ENCODE measurements at places on chromosomes 6 and 20. TPM values are rescaled to one million over a fixed set of nuclear protein-coding genes. Genes with fewer than 3 reads are reported as not detected.

KHDC1L gene
- polyA plus RNA-seq: 0.16 TPM

TTLL9 gene
- 0.32 TPM for polyA plus RNA-seq

DNA sequence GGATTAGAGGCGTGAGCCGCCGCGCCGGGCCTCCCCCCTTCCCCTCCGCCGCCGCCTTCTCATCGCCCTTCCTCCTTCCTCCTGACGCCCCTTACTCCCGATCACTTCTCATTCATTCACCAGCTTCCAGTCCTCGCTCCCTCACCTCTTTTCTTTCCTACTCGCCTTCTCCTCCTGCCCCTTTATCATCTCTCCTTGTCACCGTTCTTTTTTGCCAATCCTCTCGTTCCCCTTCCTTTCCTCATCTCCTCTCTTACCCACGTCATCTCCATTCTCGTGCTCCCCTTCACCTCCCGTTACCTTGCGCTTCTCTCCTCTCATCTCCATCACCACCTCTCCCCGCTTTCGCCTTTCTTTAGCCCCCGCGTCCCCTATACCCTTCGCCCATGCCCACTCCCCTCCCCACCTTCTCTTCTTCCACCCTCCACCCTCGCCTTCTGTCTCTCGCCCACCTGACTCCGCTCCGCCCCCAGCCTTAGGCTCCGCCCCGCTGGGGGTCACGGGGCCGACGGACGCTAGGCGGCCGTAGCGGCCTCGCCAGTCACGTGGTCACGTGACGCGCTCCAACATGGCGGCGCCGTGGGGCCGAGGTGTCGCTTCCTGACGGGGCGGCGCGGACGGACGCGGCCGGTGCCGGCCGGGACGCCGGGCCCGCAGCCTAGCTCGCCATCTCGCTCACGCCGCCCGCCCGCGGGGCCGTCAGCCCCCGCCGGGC is at the start of gene ARFGEF2:
ARFGEF2 (plus strand) TSS at position 544 of the 715 bp plus-strand sequence. CDS start 179 bp downstream, outside the sequence.
- peak; percentile 99 for DNase-seq

- DNase-seq: no peak
Observed at GRCh38 chr20:50392138-50392866, 117.9 kb upstream of the PTPN1 start.

DNA sequence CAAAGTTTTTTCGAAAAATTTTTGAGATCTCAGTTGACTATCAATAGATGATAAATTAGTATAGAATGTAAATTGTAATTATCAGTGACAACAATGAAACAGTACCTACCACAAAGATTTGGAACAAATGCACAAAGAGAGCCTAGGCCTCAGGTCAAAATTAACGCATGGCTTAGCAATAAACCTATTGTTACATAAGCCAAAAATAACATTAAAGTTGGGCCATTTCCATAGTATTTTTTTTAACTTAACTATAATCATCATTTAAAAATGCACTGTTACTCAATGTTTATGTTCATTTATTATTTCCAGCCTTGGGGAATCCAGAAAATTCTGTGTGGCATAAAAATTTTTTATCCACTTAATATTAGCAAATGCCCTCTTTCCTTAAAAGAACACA is 117.0 kb downstream of the EPB41L2 start:
- DNase-seq: no peak
